T-helper 22 cell (primary cell): ENCODE measurements at places on chromosomes 2 and 18.
A peak's percentile ranks its signal among the peaks of the same experiment; 100 is the strongest.

DNA sequence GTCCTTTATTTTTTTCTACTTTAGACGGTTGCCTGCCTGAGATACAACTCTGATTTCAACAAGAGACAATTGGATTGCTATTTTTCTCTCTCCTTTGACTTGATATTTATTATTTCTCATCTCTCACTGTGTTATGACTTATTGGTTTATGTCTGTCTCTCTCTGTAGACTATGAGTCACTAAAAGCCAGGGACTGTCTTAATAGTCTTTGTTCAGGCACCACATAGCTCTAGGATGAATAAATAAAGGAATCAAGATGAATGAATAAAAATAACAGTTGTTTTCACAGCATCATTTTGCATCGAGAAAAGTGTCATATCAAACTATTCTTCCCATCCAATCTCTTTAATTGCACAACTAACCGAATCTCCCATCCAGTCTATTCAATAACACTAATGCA, 31.4 kb upstream of the CD28 start:
- no peak for DNase-seq

DNA sequence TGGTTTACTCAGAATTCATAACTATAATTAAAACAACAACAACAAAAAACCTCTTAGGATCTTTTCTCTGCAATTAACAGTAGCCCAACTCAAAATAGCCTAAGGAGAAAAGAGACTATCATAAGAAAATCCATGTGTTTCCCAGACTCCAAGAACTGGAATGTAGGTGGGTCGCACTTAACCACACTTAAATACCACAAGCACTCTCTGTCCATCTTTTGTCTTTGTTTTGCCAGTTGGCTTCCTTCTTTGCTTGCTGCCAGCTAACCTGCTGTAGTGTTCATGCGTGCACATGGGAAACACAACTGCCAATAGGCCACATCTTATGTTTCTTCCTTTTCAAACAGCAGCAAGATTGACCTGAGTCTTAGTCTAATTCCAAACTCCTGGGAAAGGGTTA, 24.1 kb upstream of the ACVR1 start:
- no peak for DNase-seq

DNA sequence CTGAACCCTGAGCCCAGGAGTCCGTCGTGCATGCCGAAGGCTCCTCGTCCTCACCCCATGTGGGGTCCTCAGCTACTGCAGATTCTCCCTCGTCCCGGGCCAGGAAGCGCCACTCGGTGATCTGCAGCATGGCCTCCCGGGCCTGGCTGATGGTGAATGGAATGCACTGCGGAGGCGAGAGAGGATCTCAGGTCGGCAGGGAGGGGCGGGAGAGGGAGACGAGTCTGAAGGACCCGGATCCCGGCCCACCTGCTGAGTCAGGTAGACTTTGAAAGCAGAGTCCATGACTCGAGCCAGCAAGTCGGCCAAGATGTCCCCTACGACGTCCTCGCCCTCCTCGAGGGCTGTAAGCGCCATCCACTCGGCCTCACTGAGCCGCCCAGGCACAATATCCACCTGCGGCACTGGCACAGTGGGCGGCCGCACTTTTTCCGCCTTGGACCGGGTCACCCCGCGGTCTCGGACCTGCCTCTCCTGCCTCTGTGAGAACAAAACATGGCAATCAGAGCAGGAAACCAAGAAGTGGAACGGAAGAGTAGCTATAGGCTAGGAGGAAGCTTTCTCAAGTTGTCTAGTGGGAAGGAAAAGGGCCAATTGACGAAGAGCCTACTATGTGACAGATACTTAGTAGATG, 5.5 kb downstream of the C2orf81 start:
- no peak for DNase-seq

DNA sequence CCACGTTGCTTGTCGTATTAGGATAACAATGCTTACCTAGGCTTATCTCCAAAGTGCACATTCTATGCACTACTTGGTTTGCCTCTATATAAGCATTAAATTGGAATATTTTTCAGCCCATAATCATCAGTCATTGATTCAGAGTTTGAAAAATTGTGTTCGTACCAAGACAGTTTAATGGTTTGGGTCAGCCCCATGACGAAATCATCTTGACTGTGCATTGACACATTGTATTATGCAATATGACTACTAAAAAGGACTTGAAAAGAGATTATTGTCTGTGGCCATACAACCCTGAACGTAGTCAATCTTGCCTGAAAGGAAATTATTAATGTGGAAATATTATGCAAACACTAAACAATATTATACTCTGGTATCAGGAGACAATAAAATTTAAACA, 141.3 kb downstream of the EML6 start:
- DNase-seq: no peak

DNA sequence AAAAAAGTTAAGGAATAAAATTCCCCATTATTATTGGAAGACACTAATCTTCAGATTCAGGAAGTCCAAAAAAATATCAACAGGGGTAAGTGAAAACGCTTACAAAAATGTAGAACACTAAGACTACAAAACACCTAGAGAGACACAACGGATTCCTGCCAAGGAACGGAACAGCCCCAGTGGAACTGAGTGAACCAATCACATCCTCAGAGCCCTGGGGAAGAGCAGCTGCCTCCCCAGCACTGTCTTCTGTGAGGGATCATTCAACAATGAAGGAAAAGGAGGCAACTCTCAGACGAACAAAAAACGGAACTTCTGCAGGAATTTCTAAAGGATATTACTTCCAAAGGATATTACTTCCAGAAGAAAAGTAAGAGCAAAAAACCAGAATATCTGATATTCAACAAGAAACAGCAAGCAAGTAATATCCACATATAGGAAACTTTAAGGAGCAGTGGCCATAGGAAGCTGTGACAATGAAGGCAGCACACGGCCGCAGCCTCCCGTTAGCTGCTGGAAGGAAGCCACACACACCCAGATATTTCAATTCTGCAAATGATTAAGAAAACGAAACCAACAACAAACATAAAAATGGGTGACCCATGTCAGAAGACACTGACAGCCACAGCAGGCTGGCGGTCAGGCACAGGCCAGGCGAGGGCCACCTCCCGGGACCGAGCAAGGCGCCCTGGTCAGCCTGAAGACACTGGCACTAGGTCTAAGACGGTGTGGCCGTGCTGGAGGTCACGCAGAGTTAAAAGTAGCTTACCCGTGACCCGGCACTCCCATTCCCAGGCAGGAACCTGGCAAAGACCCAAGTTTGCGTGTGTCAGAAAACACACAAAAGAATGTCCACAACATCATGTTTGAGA, 81.8 kb downstream of the HDAC4 start:
- DNase-seq: no peak

- no peak for DNase-seq
Observed at GRCh38 chr2:62186156-62186905, 9.6 kb upstream of the B3GNT2 start.

- DNase-seq: no peak
Observed at GRCh38 chr2:237863689-237864443, 4.4 kb downstream of the RAMP1 start.

DNA sequence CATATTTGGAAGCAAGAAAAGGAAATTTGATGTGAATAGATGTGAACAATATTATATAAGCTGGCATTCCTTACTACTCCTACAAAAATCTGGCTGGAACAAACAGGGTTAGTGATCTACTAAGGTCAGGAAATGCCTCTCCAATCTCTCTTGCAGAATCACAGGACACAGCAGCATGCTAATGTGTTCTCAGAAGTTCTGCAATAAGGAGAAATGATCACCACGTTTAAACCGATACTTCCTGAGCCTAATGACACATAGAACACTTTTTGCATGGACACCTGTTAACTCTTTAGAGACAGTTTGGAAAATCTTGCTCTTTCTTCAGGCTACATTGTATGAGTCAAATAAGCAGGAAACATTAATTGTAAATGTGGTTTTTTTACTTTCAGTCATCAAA, 89.6 kb upstream of the MAP3K20 start:
- no peak for DNase-seq

DNA sequence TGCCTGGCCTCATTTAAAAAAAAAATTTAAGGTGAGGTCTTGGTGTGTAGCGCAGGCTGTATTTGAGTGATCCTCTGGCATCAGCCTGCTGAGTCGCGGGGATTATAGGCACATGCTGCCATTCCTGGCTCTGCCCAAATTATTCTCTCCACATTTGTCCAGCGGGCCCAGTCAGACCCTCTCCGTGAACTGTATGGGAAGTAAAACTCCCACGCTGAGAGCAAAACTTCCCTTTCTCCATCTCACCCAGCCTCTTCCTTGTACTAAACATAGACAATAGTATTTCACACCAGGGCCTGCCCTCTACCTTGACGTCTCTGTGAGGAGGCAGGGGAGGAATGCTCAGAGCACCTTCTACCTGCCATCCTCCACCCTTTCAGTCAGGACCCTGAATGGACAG, 37.0 kb downstream of the EIF4E2 start:
- DNase-seq: no peak

- DNase-seq: no peak
Observed at GRCh38 chr2:205984381-205984780, 101.6 kb downstream of the INO80D start.

DNA sequence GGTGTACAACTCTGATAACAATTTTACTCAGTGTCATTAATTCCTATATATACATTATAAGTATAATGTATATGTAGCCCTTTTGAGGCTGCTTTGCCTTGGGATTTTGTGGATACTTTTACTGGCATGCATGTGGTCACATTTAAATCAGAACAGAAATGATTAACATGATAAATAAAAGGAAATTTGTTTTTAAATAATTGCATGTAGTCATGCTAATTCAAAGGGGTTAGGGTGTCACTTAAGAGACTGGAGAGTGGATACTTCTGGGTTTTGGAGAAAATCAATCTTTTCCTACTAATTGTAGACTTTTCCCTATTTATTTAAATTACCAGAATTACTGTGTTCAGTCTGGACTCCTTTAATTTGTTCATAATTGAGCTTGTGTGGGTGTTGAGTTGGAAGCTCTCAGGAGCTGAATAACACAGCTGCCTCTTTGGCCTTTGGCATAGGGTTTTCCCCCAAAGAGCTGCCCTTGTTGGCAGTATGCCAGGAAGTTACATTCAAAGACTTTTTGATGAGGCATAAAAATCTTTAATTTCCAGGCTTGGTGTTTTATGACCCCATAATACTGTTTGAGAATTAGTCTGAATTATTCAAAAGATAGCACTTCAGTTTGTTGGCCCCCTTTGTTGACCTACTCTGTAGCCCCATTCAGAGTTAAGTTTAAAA, 484.7 kb upstream of the NRP2 start:
- no peak for DNase-seq

GRCh38 chr2:96554293-96555145, 18.0 kb downstream of the ARID5A start:
- peak; percentile 43 for DNase-seq

DNA sequence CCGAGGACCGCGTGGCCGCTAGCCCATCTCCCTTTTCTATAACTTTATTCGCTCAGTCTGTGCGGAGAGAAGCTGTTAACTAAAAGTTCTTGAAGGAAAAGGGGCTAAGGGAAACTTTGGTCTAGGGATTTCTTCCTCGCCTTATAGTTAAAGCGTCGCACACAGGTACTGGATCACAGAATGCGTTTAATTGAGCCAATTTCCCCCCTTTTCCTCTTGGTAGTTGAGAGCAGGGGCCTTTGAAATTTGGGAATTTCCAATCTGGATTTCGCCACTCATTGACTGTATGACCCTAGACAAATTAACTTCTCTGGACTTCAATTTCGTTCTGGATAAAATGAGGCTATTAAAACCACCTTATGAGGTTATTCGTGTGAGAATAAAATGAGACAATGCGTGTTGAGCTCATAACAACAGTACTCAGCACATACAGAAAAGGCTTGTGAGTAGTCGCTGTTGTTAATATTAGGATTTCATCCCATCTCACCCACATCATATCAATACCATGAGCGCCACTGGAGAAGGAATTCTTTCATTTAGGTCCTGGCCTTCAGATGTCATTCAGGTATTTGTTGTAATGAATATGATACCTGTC, 763 bp upstream of the OLA1 start:
- no peak for DNase-seq

- no peak for DNase-seq
Observed at GRCh38 chr2:222915092-222915957, 54.5 kb downstream of the ACSL3 start.

GRCh38 chr2:85475799-85476490, 57.4 kb downstream of the SH2D6 start:
- DNase-seq: no peak

DNA sequence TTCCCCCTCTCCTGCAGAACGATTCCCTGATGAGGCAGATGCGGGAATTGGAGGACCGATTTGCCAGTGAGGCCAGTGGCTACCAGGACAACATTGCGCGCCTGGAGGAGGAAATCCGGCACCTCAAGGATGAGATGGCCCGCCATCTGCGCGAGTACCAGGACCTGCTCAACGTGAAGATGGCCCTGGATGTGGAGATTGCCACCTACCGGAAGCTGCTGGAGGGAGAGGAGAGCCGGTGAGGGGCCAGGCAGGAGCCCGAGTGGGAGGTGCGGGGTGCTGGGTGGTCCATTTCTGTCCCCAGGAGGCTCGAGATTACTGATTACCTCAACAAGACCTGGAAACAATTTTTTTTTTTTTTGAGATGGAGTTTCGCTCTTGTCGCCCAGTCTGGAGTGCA, 3.1 kb downstream of the DES start:
- DNase-seq: no peak

- no peak for DNase-seq
Observed at GRCh38 chr18:54765636-54766375, 62.5 kb upstream of the RAB27B start.

DNA sequence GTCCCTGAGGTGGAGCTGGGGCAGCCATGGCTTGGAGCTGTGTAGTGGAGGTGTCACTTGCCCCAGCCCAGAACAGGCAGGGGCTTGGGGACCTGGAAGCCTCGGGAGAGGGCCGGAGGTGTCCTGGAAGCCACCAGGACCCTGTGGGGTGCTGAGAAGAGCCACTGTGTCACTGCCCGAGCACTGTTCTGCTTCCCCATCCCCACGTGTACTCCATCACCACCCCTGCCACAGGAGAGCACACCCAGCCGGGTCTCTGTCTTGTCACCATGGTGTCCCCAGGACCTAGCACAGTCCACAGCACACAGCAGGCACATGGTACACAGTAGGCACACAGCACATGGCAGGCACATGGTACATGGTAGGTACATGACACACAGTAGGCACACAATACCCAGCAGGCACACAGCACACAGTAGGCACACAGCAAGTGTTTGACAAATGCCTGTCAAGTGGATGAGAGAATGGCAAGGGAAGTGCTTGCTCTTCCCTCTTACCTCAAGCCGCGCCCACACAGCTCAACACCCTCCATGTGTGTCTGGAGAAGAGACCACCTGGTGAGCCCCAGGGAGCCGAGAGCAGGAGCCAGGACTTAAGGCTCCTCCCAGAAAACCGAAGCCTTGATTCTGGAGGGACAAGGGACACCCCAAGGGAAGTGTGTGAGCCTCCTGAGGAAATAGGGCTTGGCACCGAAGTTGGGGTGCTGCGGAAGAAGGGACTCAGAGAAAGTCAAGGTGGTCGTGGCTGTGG, 13.3 kb downstream of the MBP start:
- DNase-seq: no peak
